Pancreas (tissue), 10 donors: ENCODE measurements at places on chromosomes 7 and 10. TPM values are rescaled to one million over a fixed set of nuclear protein-coding genes. Genes with fewer than 3 reads are reported as not detected.

Gene AKR1C8
- not detected for total RNA-seq

Gene AASS
- total RNA-seq: 8.2 TPM

GRCh38 chr10:5091196-5091595 lies 3.0 kb upstream of the AKR1C3 start:
- DNase-seq: no peak

- DNase-seq: no peak
Measured at GRCh38 chr7:1885465-1886226, 215.6 kb downstream of the ELFN1 start.
